ENCODE measurements at places on chromosomes 3 and 15.
A peak's percentile ranks its signal among the peaks of the same experiment; 100 is the strongest.

DNA sequence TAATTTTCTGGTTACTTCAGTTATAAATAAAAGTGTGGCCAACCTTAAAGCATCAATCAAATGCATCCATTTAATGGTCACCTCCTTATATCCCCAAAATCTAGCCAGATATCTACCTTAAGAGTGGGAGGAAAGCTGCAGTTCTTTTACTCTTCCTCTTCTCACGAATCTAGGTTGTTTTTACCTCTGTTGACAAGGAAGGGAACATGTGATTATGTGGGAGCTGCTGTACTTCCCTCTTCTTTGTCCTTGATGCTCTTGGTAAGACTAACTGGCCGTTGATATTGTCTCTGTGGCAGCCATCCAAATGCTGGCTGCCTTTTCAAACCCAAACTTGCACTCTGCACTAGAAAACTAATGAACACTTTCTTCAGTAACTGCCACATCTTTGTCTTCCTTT, 275.3 kb upstream of the CADM2 start:
- no peak for DNase-seq

DNA sequence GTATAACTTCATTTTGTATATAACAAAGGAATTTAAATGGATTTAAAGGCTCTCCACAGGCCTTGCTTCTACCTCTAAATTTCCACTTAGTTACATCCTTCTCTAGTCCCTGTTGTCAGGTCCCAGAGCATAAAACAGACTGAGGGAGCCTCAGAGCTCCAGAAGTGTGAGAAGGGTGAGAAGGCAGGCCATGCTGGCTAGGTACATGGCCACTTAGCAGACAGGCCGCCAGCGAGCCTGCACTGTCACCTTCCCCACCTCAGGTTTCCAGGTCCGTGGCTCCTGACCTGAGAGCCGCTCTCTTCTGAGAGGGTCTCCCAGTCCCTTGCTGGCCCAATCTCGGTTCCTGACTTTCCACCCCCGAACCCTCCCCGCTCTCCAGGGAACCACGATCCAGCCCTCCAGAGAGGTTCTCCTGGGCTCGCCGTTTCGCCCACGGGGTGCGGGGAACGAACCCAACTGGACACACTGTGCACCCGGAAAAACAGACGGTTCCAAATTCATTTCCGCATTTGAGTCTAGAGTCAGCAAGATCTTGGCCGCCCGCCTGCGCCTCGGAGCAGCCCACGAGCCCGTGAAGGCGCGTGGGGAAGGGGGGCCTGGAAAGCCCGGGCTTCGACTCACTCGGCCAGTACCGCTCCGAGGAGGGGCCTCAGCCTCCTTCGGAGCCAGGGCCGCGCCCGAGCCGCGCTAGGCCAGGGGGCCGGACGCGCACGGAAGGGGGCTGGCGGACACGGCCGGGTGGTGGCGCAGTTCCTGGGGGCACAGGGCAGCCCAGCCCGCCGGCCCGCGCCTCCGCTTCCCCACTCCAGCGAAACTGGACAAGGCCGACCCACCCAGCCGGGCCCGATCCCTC, 16.7 kb upstream of the SOX2 start:
- no peak for DNase-seq

DNA sequence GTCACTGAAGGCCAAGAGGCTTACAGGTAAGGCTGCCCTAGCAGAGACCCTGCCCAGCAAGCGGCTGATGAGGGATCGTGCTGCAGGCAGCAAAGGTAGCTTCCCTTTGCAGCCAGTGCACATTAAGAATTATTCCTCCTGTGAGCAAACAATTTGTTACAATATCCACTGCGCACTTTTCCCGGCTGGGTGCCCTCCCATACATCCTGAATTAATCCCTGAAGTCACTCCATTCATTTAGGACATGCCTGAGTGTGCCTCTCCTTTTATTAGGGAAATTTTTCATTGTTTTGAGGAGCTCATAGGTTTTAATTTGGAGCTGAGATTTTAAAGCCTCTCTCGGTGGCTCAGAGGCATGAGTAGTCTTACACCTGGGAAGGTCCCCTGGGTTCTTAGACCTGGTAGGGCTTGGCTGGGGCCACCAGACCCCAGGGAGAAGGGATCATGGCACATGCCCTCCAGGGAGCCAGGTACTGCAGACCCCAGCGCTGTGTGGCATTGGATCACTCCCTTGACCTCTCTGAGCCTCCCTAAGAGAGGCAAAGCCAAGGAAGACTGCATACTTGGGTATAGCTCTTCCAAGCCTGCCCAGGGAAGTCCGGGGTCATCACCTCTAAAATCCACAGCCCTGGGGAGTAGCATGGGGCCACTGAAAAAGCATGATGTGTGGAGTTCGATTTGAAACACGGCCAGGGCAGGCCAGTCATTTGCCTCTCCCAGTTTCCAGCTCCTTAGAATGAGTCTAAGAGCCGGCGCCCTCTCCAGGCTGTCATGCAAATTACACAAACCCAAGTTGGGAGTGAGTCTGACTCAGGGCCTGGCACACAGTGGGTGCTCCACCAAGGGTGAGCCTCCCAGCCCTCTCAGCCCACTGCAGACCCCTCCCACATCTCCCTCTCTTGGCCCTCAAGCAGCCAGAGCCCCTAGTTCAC, 151.9 kb upstream of the LINGO1 start:
- DNase-seq = no peak

DNA sequence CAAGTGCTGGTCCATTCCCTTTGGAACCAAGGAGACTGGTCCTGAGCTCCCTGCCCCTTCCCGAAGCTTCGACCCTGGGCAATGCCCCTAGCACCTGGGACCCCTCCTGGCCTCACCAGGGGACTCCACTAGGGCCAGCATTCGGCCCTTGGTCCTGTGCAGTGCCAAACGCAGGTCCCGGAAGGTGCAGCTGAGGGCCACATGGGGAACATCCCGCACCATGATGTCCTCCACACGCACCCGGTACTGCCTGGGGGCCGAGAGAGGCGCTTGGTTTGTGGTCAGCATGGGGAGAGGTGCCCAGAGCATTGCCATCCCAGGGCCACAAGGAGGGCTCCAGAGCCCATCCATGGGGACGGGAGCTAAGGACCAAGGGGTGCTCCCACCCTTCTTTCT, 7.9 kb downstream of the CLCN2 start:
- DNase-seq = no peak

DNA sequence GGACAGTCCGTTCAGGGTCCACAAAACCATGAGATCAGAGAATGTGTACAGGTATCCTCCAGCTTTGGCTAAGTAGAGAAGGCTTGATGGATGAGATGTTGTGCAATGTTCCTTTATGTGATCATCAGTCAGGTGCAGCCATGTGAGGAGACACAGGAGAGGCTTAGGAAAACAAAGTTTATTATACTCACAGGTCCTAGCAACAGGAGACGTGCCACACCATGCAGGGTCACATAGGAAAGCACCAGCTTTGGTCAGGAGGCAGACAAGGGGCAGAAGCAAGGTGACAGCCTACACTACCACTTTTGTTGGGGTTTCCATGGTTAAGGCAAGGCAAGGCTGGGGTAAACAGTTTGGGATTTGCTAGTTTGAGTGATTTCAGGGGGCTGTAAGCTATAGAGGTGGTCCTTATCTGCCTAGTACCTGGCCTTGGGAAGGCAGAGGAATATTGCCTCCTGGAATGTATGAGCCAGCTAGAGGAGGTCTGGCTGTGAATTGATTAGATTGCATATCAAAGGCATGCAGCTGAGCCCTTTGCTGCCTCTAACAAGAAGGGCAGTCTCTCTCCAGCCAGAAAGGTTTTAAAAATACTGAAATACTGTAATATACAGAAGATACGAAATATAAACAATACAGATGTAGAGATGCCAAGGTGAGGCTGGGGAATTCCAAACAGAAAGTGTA, 248.6 kb downstream of the RYR3 start:
- no peak for DNase-seq

DNA sequence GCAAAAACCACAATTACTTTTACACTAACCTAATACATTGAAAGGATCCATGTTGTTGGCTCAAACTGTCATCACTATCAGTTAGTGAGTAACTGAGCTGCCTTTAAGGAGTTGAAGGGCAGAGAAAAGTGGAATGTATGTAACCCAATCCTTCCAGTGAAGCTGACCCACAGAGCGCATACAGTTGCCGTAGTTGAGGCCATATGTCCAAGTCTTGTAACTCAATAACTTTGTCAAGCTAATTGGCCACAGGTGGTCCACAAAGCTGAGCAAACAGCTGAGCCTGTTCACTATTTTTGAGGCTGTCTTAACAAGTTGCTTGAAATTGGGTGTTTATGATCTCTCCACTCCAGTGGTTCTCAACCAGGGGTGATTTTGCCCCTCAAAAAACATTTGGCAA, 169.0 kb upstream of the SLC24A5 start:
- DNase-seq = no peak

DNA sequence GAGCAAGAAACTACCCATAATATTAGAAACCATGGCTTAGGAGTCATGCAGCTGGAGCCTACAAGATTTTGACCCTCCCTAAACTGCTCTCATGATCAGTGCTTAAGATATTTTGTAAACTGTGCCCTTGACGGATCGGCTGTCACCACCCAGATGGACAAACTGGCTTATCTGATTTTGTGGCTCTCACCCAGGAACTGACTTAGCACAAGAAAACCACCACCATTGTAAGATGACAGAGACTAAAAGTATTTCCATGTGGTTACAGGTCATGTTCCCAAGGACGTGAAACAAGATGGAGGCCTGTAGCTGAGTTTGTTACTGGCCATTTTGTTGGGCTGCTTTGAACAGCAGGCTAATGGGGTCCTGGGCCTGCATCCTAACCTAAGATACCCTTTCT, 940.9 kb downstream of the OTOL1 start:
- peak; percentile 81 for DNase-seq

GRCh38 chr3:177679568-177680471, 482.5 kb upstream of the TBL1XR1 start:
- DNase-seq = no peak

DNA sequence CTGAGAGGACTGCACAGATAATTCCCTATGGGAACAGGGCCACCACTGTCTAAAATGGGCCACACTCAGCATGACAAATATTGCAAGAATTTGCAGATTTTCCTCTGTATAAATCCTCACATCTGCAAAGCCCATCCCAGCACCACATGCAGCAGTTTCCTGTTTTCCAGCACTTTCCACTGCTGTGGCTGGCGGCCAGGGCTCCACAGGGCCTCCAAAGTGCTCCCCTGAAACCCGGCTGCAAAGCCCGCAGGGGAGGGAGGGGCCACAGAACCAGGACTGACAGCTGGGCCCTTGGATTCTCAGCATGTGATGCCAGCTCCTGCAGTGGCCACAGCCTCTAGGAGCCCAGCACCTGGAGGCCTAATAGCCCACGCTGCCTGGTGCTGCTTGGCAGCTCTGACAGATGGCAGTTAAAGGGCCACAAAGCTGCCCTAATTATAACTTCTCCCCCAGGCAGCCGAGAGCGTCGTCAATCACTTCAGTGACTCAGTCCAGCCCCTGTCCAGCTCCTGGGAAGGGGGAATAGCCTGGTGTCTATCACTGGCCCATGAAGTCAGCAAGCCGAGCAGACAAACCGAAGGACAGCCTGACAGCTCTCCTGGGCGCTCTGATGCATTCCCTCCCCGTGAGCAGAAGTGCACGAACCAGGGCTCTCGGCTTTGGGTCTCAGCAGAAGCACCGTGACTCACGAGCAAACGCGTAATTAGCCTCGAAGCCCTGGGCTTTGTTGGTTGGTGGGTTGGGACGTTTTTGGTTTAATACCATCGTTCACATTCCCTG, 4.7 kb downstream of the LRRC15 start:
- no peak for DNase-seq
